ENCODE measurements at places on chromosomes 1 and 21.

- peaks cover 25% of the 10 kb centered on the region for H3K27me3 ChIP-seq
- H3K4me3 ChIP-seq = peak overlapping the region; percentile 79
- H3K36me3 ChIP-seq = peaks cover 6% of the 10 kb centered on the region
- H3K27ac ChIP-seq = peak overlapping the region; percentile 39
Measured at GRCh38 chr21:32392299-32392879, 423 bp downstream of the URB1 start.

GRCh38 chr1:79497193-79497773 is 490.8 kb upstream of the ADGRL4 start:
- no peak for DNase-seq
- peaks cover 12% of the 10 kb centered on the region for H3K4me1 ChIP-seq
- peaks cover 10% of the 10 kb centered on the region for H3K27me3 ChIP-seq

- H3K27me3 ChIP-seq = no peaks in the 10 kb centered on the region
- H3K4me1 ChIP-seq = no peaks in the 10 kb centered on the region
- no peaks in the 10 kb centered on the region for H3K36me3 ChIP-seq
- H3K27ac ChIP-seq = no peak overlapping the region
- DNase-seq = no peak
Measured at GRCh38 chr1:43318831-43319230, 18.0 kb downstream of the TIE1 start.

DNA sequence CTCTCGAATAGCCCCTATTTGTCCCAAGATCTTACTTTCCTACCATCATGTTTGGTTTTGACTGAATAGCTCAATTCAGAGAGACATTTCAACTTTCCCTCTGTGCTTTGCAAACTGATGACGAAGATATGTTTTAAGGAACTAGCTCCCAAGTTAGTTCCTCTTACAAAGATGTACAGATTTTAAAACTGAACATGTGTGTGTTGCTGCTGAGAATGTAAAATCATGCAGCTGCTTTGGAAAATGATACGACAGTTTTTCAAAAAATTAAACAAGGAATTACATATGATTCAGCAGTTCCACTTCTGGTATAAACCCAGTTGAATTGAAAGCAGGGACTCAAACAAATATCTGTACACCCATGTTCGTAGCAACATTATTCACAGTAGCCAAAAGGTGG is 33.6 kb downstream of the KIF26B start:
- H3K27me3 ChIP-seq = no peaks in the 10 kb centered on the region
- H3K4me1 ChIP-seq = peaks cover 6% of the 10 kb centered on the region
- no peak overlapping the region for H3K4me3 ChIP-seq
- no peaks in the 10 kb centered on the region for H3K36me3 ChIP-seq
- no peak overlapping the region for H3K27ac ChIP-seq
- DNase-seq = no peak

DNA sequence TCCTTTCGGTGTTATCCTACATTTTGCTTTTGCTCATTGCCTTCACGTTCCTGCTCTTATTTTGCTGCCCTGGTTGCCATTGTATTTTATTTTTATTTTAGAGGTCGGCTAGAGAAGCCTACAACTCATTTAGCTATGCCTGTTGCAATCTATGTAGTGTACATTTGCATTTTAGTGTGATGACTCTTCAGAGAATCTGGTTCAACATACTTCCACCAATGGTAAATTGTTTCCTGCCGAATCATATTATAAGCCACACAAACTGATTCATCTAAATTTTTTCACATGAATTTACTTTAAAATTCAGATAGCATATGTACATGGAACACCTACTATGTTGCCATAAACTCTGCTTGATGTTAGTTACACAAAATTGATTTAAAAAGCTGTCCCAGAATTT is 1596.9 kb downstream of the PLA2G4A start:
- no peak overlapping the region for H3K27ac ChIP-seq
- no peaks in the 10 kb centered on the region for H3K36me3 ChIP-seq
- H3K4me1 ChIP-seq = peaks cover 13% of the 10 kb centered on the region

DNA sequence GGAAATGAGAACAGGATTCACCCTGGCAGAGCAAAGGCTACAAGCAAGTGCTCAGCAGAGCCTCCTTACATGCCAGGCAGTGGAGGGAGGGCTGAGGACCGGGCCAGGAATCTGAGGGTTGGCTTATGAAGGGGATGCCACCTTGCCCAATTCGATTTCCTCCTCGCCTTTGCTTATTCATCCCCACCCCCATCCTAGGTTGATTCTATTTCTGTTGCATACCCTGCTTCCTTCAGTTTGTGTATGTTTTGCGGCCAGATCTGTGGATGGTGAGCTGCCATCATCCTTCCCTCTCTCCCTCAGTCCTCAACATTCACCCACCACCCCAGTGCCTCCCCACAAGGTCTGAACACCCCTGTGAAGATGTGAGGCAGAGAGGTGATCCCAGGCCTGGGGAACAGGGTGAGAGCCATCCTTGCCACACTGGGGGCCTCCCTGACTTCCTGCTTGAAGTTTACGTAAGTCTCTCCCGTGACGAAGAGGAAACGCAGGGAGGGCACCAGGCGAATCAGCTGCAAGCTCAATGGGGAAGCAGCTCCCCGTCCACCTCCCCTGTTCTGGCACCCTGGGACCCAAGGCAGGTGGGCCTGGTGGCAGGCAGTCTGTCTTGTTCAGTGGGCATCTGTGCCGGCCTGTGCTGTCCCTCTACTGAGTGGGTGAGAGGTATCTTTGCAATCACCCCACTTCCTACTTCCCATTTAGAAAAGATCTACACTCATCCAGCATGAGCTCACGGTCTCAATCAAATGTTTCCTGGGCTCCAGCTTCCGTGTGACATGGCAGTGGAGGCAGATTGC is 50.6 kb upstream of the CNTN2 start:
- H3K4me1 ChIP-seq = peaks cover under 1% of the 10 kb centered on the region
- H3K27me3 ChIP-seq = peaks cover 56% of the 10 kb centered on the region
- H3K4me3 ChIP-seq = no peak overlapping the region
- H3K27ac ChIP-seq = no peak overlapping the region

- peaks cover 12% of the 10 kb centered on the region for H3K27me3 ChIP-seq
- DNase-seq = no peak
- H3K4me3 ChIP-seq = no peak overlapping the region
- peak overlapping the region; percentile 85 for H3K27ac ChIP-seq
- H3K4me1 ChIP-seq = peaks cover 22% of the 10 kb centered on the region
Measured at GRCh38 chr1:47962750-47963492, 34.3 kb downstream of the TRABD2B start.

GRCh38 chr1:56390232-56390867 is 189.0 kb downstream of the PLPP3 start:
- peaks cover 11% of the 10 kb centered on the region for H3K4me1 ChIP-seq
- no peak overlapping the region for H3K4me3 ChIP-seq
- H3K27me3 ChIP-seq = no peaks in the 10 kb centered on the region
- H3K36me3 ChIP-seq = peaks cover 4% of the 10 kb centered on the region
- DNase-seq = no peak

- H3K36me3 ChIP-seq = peaks cover 3% of the 10 kb centered on the region
- H3K27me3 ChIP-seq = no peaks in the 10 kb centered on the region
- DNase-seq = no peak
- H3K4me1 ChIP-seq = peaks cover 23% of the 10 kb centered on the region
Measured at GRCh38 chr1:86618358-86618757, 71.5 kb downstream of the CLCA4 start.

GRCh38 chr1:226942392-226942791 is 2.3 kb downstream of the COQ8A start:
- H3K4me3 ChIP-seq = no peak overlapping the region
- no peaks in the 10 kb centered on the region for H3K27me3 ChIP-seq
- no peak overlapping the region for H3K27ac ChIP-seq
- peaks cover 23% of the 10 kb centered on the region for H3K4me1 ChIP-seq
- no peak for DNase-seq

GRCh38 chr1:1211541-1212441 is 2.2 kb downstream of the TNFRSF4 start:
- H3K4me3 ChIP-seq = no peak overlapping the region
- peaks cover 2% of the 10 kb centered on the region for H3K4me1 ChIP-seq
- peaks cover 15% of the 10 kb centered on the region for H3K27me3 ChIP-seq
- H3K27ac ChIP-seq = no peak overlapping the region
- peaks cover 5% of the 10 kb centered on the region for H3K36me3 ChIP-seq
- no peak for DNase-seq

DNA sequence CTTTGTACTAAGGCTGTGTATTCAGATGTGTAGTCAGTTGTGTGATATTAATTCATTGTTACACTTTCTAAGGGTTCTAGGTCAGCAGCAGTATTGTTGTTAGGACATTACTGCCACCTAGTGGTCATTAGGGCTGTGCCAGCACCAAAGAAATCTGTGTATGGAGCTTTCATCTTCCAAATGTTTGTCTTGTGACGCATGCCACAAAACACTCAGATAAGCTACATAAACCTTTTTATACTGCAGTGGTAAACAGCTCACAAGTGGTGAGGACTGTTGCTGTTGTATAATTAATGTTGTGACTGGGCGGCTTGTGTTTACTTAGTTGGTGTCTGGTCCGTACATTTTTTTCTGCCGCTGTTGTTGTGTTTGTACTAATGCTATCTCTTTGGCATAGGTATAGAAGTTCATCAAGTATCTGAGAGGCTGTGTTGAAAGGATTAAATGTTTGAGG is 51.7 kb downstream of the S1PR1 start:
- DNase-seq = peak; percentile 56
- H3K27me3 ChIP-seq = no peaks in the 10 kb centered on the region
- H3K4me1 ChIP-seq = peaks cover 37% of the 10 kb centered on the region

DNA sequence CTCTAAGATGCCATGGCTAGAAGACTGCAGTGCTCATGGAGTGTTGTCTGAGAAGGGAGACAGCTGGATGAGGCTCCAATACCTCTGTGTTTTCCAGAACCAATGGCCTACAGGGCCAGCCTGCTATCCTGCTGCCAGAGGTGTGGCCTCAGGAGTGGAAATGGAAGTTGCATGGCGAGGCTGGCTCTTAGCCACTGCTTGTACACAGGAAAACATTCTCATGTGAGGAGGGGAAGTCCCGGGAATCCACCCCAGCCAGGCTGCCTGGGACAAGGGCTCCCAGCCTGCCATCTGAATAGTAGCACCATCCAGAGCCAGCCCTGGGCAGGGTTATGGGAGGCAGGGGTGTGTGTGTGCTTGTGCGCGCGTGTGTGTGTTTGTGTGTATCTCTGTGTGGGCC is 56.5 kb downstream of the SDC3 start:
- H3K36me3 ChIP-seq = no peaks in the 10 kb centered on the region
- H3K27me3 ChIP-seq = peaks cover 10% of the 10 kb centered on the region
- H3K4me1 ChIP-seq = peaks cover 1% of the 10 kb centered on the region

DNA sequence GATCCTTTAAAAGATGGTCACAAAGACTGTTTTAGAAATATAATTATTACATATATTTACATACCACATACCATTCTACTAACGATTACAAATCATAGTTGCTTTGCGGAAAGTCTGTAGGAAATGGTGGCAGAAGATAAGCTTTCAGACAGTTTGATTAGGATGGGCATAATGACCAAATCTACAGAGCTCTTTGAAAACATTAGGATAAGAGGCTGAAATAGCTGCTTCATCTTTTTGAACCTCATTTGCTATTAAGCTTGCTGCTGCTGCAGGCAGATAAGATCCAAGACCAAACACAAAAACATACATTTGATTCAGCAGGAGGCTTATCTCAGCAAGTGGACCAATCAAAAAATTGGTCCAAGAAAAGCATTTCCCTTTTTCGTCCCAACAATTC is 47.1 kb downstream of the DDAH1 start:
- H3K36me3 ChIP-seq = peaks cover 12% of the 10 kb centered on the region
- H3K27ac ChIP-seq = no peak overlapping the region
- H3K27me3 ChIP-seq = no peaks in the 10 kb centered on the region

GRCh38 chr1:220521778-220522177 is 6.2 kb upstream of the MARK1 start:
- no peaks in the 10 kb centered on the region for H3K27me3 ChIP-seq
- H3K27ac ChIP-seq = no peak overlapping the region
- no peak overlapping the region for H3K4me3 ChIP-seq
- peaks cover 15% of the 10 kb centered on the region for H3K4me1 ChIP-seq

DNA sequence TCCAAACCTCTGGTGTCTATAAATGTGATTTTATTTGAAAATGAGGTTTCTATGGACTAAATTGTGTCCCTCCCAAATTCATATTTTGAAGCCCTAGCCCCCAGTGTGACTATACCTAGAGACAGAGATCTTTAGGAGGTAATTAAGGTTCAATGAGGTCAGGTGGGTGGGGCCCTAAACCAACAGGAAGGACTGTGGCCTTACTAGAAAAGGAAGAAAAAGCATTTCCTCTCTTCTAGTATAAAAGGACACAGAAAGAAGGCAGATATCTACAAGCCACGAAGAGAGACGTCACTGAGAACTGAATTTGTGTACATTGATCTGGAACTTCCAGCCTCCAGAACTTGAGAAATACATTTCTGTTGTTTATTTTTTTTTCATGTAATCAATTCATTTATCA is 123.1 kb upstream of the RUNX1 start:
- H3K27me3 ChIP-seq = no peaks in the 10 kb centered on the region
- DNase-seq = no peak
- no peaks in the 10 kb centered on the region for H3K36me3 ChIP-seq
- no peak overlapping the region for H3K27ac ChIP-seq
- no peaks in the 10 kb centered on the region for H3K4me1 ChIP-seq

GRCh38 chr21:15204140-15204969 is 139.6 kb upstream of the NRIP1 start:
- peaks cover 46% of the 10 kb centered on the region for H3K4me1 ChIP-seq
- peak overlapping the region; percentile 86 for H3K27ac ChIP-seq
- no peaks in the 10 kb centered on the region for H3K36me3 ChIP-seq

- peaks cover 3% of the 10 kb centered on the region for H3K27me3 ChIP-seq
- H3K36me3 ChIP-seq = no peaks in the 10 kb centered on the region
- no peak overlapping the region for H3K27ac ChIP-seq
- H3K4me3 ChIP-seq = no peak overlapping the region
- no peak for DNase-seq
Measured at GRCh38 chr1:74953622-74954021, 180.6 kb upstream of the LHX8 start.

- no peaks in the 10 kb centered on the region for H3K27me3 ChIP-seq
- peaks cover 21% of the 10 kb centered on the region for H3K4me1 ChIP-seq
- peaks cover 15% of the 10 kb centered on the region for H3K36me3 ChIP-seq
- H3K27ac ChIP-seq = no peak overlapping the region
Measured at GRCh38 chr21:16088056-16088455, 358.3 kb downstream of the USP25 start.

- no peak for DNase-seq
- no peak overlapping the region for H3K27ac ChIP-seq
- H3K4me1 ChIP-seq = peaks cover 46% of the 10 kb centered on the region
- no peaks in the 10 kb centered on the region for H3K27me3 ChIP-seq
Measured at GRCh38 chr1:64594446-64594845, 124.5 kb downstream of the CACHD1 start.

- H3K27me3 ChIP-seq = no peaks in the 10 kb centered on the region
- no peak within 1 kb of the TSS for H3K4me3 ChIP-seq
- H3K27ac ChIP-seq = no peak within 1 kb of the TSS
- H3K4me1 ChIP-seq = no peaks in the 10 kb centered on the region
Measured at GRCh38 chr1:160739098-160739511, at the start of gene SLAMF7. TSS of gene SLAMF7 (plus strand) at chr1:160739247. CDS start at chr1:160739302, 55 bp downstream.

GRCh38 chr1:12340544-12340930 is 110.7 kb downstream of the VPS13D start:
- H3K36me3 ChIP-seq = peaks cover 29% of the 10 kb centered on the region
- H3K4me3 ChIP-seq = no peak overlapping the region
- H3K4me1 ChIP-seq = peaks cover 90% of the 10 kb centered on the region
- DNase-seq = no peak

- H3K27me3 ChIP-seq = no peaks in the 10 kb centered on the region
- no peak for DNase-seq
- no peak overlapping the region for H3K4me3 ChIP-seq
- H3K36me3 ChIP-seq = peaks cover 18% of the 10 kb centered on the region
- H3K4me1 ChIP-seq = peaks cover 25% of the 10 kb centered on the region
Measured at GRCh38 chr1:8419172-8419571, 101.3 kb downstream of the SLC45A1 start.

GRCh38 chr1:65341381-65341780 is 32.0 kb downstream of the DNAJC6 start:
- no peaks in the 10 kb centered on the region for H3K27me3 ChIP-seq
- H3K4me1 ChIP-seq = peaks cover 10% of the 10 kb centered on the region
- no peak for DNase-seq
- peaks cover 6% of the 10 kb centered on the region for H3K36me3 ChIP-seq
